SK-MEL-5 (cell line): ENCODE measurements at places on chromosomes 4 and X. TPM values are rescaled to one million over a fixed set of nuclear protein-coding genes. Genes with fewer than 3 reads are reported as not detected.

MAOA gene
- 0.21 and 0.32 TPM in 2 replicates for total RNA-seq

DCHS2 gene
- total RNA-seq = 0.03 TPM in 1 of 2 replicates, not detected in the other

CSN1S1 gene
- not detected in 2 replicates for total RNA-seq

PRR32 gene
- not detected in 2 replicates for total RNA-seq

DDX53 gene
- total RNA-seq = not detected in 2 replicates

USP26 gene
- not detected in 2 replicates for total RNA-seq

USP27X gene
- total RNA-seq = 7.1 and 7.8 TPM in 2 replicates

RHOH gene
- not detected in 2 replicates for total RNA-seq

AWAT2 gene
- not detected in 2 replicates for total RNA-seq

HNRNPD gene
- 27.7 and 32.4 TPM in 2 replicates for total RNA-seq

SEPTIN6 gene
- total RNA-seq = 37.4 and 37.9 TPM in 2 replicates

NXF2B gene
- total RNA-seq = 0.13 and 0.16 TPM in 2 replicates

PCDH10 gene
- 0.08 and 0.29 TPM in 2 replicates for total RNA-seq

CLIC2 gene
- total RNA-seq = 0.05 and 0.67 TPM in 2 replicates

BEX1 gene
- 5.4 and 7.2 TPM in 2 replicates for total RNA-seq

C4orf51 gene
- total RNA-seq = not detected in 2 replicates

RHOXF2B gene
- not detected in 2 replicates for total RNA-seq

NMU gene
- not detected in 2 replicates for total RNA-seq

PRDM8 gene
- 0.05 TPM in 2 replicates for total RNA-seq

AMER1 gene
- total RNA-seq = 1.6 and 1.8 TPM in 2 replicates

HOPX gene
- not detected in 2 replicates for total RNA-seq
